A172 (cell line): ENCODE measurements at places on chromosomes 16 and 17. TPM values are rescaled to one million over a fixed set of nuclear protein-coding genes. Genes with fewer than 3 reads are reported as not detected.
A peak's percentile ranks its signal among the peaks of the same experiment; 100 is the strongest.

GRCh38 chr17:82305727-82306300 lies 11.6 kb downstream of the CD7 start:
- DNase-seq: no peak

GRCh38 chr17:21191698-21192097 lies 22.3 kb downstream of the TMEM11 start:
- no peak for DNase-seq

- DNase-seq: no peak
Measured at GRCh38 chr16:19765860-19766553, 47.9 kb downstream of the IQCK start.

DNA sequence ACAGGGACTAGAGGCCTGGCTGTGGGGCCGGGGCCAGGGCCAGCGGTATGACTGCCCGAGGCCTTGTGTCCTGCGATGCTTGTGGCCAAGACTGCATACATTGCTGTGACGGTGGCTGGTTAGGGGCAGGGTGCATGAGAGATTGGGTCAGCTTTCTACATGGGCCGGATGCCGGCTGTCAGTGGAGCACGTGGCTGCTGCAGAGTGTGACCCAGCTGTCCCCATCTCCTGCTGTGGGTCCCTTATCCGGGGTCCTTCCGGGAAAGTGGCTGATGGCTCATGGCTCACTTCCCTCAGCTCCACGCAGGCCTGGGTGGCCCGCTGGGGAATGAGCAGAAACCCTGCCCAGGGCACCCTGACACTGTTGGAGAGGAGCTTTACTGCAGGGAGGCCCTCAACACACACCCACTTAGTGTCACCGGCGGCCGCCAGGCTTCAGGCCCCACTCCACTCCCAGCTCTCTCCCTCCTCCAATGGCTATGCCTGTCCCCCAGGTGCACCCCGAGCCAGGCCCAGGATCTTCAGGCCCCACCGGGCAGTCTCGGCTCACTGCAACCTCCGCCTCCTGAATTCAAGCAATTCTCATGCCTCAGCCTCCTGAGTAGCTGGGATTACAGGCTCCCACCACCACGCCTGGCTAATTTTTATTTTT lies 808 bp upstream of the RGS11 start:
- DNase-seq: no peak

- peak; percentile 33 for DNase-seq
Measured at GRCh38 chr17:73201215-73202069, 8.6 kb downstream of the COG1 start.

- DNase-seq: peak; percentile 37
Measured at GRCh38 chr16:71537643-71538042, 11.4 kb downstream of the CHST4 start.

DNA sequence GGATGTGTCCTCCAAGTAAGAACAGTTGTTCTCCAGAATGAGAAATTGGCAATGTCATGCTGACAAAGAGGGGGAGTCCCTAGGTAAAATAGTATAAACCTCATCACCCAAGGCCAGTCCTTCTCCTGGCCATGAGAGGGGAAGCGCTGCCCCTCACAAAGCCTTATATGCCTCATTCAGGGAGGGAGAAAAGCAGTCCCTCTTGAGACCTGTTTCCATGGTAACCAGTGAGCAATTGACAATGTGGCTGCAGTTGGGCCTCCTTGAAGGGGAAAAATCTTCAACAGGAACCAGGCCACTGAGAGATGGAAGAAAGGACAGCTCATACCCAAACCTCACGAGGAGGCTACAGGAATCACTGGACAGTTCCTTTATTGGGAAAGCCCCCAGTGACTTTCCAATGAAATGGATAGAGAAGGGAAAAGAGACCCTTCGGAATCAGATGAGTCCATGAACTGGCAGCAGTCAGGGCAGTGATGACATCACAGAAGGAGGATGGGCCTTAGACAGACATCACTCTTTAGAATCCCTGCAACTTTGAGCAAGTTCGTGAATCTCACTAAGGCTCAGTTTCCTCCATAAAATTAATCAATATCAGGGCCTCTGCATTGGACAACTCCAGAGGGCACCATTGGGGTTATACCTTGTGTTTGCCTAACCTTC lies 275.7 kb downstream of the TOX3 start:
- no peak for DNase-seq

DNA sequence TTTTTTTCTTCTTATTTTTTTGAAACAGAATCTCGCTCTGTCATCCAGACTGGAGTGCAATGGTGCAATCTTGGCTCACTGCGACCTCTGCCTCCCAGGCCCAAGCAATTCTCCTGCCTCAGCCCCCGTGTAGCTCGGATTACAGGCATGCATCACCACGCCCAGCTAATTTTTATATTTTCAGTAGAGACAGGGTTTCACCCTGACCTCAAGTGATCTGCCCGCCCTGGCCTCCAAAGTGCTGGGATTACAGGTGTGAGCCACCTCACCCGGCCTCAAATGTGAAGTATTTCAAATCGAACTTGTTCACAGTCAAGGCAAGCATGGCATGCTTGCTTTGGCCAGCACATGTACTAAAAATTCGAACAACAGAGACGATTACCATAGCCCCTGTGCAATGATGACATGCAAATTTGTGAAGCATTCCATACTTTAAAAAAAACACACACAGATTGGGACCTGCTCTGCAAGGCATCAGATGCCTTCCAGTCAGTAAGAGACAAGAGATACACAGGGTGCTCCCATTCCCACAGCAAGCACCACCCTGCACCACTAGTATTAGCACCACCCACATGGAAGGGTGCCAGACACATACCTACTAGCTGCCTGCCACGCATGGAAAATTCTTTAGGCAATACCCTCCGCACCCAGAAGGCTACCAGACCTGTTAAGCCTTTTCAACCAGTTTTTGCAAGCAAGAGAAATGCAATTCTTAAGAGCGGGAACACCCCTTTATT lies 47.2 kb downstream of the ANKRD11 start:
- peak; percentile 73 for DNase-seq

ANKRD40CL gene
- not detected in 2 replicates for total RNA-seq

TEX14 gene
- total RNA-seq: 0.02 and 0.19 TPM in 2 replicates

LAT gene
- 42.7 and 77.4 TPM in 2 replicates for total RNA-seq
